Common myeloid progenitor, CD34-positive (primary cell): ENCODE measurements at places on chromosomes 2 and 18.

DNA sequence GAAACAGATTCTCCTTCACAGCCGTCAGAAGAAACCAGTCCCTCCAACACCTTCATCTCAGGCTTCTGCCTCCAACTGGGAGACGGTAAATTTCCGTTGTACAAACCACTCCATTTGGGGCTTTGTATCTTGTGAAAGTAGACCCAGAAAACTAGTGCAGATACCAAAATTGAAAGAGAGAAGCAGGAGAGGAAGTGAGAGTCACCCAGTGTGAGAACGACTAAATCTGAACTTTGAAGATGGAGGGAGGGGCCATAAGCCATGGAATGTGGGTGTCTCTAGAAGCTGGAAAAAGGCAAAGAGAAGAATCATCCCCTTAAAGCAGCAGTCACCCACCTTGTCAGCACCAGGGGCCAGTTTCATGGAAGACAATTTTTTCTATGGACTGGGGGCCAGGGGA, 88.3 kb upstream of the LRATD1 start:
- no peaks in the 10 kb centered on the region for H3K27me3 ChIP-seq
- no peaks in the 10 kb centered on the region for H3K4me1 ChIP-seq
- no peak overlapping the region for H3K27ac ChIP-seq
- no peak overlapping the region for H3K4me3 ChIP-seq
- DNase-seq = no peak

DNA sequence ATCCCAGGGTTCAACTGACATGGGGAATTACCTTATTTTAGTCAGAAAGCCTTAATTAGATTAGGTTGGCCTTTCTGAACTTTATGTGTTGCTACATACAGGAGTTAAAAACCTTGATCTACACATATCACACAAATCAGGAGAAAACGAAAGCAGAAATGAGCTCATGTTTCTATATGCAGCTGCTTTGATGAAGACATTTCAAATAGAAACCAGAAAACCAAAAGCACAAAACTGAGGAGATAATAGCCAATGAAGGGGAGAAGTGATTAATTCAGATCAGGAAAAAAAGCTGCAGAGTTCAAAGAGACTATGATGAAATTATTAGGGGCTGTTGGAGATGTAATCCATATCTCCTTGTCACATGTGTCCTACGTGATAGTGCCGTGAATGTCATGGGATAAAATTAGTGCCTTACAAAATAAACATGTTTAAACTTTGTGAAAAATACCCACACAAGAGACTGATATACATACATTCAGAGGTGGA, 255.0 kb downstream of the CAMKMT start:
- no peak overlapping the region for H3K27ac ChIP-seq
- no peak overlapping the region for H3K4me3 ChIP-seq
- no peaks in the 10 kb centered on the region for H3K36me3 ChIP-seq

DNA sequence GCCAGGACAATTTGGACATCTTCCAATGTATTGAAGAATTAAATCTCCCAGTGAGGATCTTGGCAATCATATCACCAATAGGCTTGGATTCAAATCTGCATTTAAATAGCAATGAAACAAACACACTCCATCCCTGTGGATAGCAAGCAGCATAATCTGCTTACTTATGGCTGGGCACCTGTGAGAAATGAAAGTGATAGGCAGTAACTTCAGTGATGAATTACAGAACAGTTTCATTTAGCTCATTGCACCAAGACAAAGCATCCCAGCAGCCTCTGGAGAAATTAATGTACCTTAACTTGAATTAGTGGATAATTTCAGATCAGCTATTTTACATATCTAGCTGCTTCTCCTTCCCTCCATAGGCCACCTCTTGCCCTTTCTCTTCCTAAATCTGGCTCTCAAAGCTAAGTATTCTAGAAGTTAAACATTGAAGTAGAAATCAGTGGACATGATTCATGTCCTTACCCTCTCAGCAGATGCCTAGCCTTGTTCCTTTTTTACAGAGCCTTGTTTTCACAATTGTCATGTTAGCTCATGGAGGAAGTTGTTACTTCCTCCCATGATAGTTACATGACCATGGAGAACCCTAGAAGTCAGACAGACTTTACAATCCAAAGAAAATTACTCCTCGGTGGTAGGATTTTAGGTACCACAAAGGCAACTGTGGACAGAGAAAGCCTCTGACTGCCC, 88.5 kb upstream of the TACR1 start:
- no peaks in the 10 kb centered on the region for H3K27me3 ChIP-seq
- no peaks in the 10 kb centered on the region for H3K4me1 ChIP-seq
- no peak overlapping the region for H3K4me3 ChIP-seq
- H3K36me3 ChIP-seq = no peaks in the 10 kb centered on the region
- DNase-seq = no peak
- no peak overlapping the region for H3K27ac ChIP-seq

- DNase-seq = no peak
- no peaks in the 10 kb centered on the region for H3K27me3 ChIP-seq
- no peak overlapping the region for H3K4me3 ChIP-seq
- no peaks in the 10 kb centered on the region for H3K36me3 ChIP-seq
Measured at GRCh38 chr2:220466251-220466691, 838.8 kb downstream of the SLC4A3 start.

DNA sequence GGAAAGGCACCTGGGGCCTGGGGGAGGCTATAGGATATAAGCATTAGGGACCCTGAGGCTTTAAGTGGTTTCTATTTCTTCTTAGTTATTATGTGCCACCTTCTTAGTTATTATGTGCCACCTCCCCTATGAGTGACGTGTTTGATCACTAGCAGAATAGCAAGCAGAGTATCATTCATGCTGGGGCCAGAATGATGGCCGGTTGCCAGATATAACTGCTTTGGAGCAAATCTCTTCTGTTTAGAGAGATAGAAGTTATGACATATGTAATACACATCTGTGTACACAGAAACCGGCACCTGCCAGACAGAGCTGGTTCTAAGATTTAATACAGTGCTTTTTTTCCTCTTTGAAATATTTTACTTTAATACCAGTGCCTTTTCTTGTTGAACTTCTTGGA, 29.4 kb downstream of the LIPG start:
- no peak for DNase-seq
- no peak overlapping the region for H3K27ac ChIP-seq
- no peaks in the 10 kb centered on the region for H3K4me1 ChIP-seq
- H3K27me3 ChIP-seq = peaks cover 3% of the 10 kb centered on the region
- no peaks in the 10 kb centered on the region for H3K36me3 ChIP-seq
- no peak overlapping the region for H3K4me3 ChIP-seq

DNA sequence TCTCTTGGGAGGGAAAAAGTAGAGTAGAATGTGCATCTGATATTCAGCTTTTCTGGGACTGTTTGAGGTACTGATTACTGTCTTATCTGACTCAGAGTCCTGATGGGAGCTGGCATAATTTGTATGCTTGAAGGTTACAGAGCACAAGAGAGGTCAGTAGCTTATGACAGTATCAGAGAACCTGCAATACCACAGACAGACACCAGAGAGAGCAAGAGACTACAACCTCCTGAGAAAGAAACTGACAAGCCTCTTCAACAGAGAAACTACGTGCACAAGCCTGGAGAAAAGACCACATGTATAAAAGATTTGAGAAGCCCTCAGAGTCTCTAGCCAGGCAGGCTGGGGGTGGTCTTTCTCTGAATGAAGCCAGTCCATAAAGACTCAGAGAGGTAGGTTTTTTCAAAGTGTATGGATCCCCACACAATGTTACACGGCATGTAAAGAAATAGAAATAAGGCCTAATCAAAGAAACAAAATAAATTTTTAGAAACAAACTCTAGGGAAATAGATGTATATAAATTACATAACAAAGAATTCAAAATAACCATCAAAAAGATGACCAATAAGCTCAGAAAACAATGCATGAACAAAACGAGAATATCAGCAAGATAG, 568.3 kb downstream of the LRRTM4 start:
- H3K27ac ChIP-seq = no peak overlapping the region
- no peaks in the 10 kb centered on the region for H3K27me3 ChIP-seq
- no peaks in the 10 kb centered on the region for H3K36me3 ChIP-seq
- peak; percentile 49 for DNase-seq
- H3K4me3 ChIP-seq = no peak overlapping the region

- H3K27me3 ChIP-seq = no peaks in the 10 kb centered on the region
- H3K4me1 ChIP-seq = peaks cover 2% of the 10 kb centered on the region
- H3K4me3 ChIP-seq = no peak overlapping the region
- no peaks in the 10 kb centered on the region for H3K36me3 ChIP-seq
Measured at GRCh38 chr2:100742277-100743254, 77.4 kb upstream of the NPAS2 start.

GRCh38 chr2:232410238-232410900, 3.7 kb downstream of the ALPG start:
- H3K4me1 ChIP-seq = peaks cover 6% of the 10 kb centered on the region
- no peaks in the 10 kb centered on the region for H3K27me3 ChIP-seq
- no peak for DNase-seq
- no peak overlapping the region for H3K4me3 ChIP-seq
- no peaks in the 10 kb centered on the region for H3K36me3 ChIP-seq

- no peaks in the 10 kb centered on the region for H3K27me3 ChIP-seq
- no peaks in the 10 kb centered on the region for H3K36me3 ChIP-seq
- H3K4me3 ChIP-seq = no peak overlapping the region
- DNase-seq = no peak
- no peaks in the 10 kb centered on the region for H3K4me1 ChIP-seq
Measured at GRCh38 chr2:158776231-158776630, 18.9 kb upstream of the DAPL1 start.

- no peak overlapping the region for H3K27ac ChIP-seq
- H3K4me1 ChIP-seq = peaks cover 21% of the 10 kb centered on the region
- no peaks in the 10 kb centered on the region for H3K36me3 ChIP-seq
- no peak overlapping the region for H3K4me3 ChIP-seq
Measured at GRCh38 chr2:239913636-239914417, 111.3 kb downstream of the NDUFA10 start.

DNA sequence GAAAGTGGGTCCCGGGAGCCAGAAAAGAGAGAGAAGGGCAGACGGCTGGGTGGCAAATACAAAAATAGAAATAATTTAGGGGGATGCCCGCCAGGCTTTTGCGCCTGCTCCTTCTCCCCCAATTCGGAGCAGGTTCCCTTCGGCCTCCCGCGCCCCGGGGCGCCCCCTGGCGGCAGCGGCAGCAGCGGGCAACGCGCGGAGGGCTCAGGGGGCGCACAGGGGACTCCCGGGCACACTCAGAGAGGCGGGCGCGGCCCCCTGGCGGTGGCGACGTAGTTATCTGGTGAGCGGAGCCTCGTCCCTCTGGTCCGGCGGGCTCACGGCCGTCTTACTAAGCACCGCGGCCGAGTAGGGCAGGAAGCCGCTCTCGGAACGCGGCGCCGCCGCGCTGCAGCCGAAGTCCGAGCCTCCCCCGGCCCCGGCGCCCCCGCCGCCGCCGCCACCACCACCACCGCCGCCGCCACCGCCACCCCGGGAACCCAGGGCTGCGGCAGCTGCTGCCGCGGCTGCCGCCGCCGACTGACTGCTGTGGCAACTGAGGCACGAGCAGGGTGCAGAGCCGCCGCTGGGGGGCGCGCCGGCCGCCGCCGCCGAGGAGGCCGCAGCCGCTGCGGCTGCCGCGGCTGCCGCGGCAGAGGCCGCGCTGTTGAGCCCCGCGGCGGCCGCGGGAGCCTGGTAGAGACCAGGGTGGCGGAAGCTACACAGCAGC, 3.8 kb downstream of the EVX2 start:
- peak; percentile 80 for DNase-seq
- H3K4me1 ChIP-seq = peaks cover 14% of the 10 kb centered on the region
- no peak overlapping the region for H3K27ac ChIP-seq
- no peaks in the 10 kb centered on the region for H3K36me3 ChIP-seq
- H3K27me3 ChIP-seq = peaks cover 94% of the 10 kb centered on the region

DNA sequence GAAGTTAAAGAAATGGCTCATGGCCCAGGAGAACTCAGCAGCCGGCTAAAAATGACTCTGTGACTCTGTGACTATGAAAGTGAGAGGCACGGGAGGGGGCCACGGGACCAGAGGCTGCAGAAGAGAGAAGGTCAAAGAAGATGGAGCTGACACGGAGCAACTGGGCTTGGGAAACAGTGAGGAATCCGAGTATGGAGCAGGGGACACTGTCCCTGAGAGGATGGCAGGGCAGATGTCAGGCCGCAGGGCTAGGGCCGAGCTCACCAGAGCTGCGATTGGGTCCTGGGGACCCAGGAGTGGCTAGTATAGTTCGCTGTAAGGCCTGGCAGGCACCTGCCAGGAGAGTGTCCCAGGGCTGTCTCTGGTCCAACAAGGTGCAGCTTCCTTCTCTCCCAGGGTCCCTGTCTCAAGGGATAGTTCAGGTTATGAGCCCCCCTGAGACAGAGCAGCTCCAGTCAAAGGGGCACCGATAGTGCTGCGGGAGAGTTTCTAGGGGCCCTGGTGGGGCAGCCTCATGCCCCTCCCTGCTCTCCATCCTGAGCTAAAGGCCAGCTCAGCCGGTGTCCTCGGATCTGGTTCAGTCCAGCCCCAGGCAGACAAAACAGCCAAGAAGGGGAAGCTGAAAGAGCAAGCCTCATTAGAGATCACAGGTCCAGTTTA, 42.7 kb downstream of the CIB4 start:
- H3K4me1 ChIP-seq = peaks cover 8% of the 10 kb centered on the region
- no peak overlapping the region for H3K27ac ChIP-seq
- peaks cover 5% of the 10 kb centered on the region for H3K27me3 ChIP-seq
- H3K4me3 ChIP-seq = no peak overlapping the region
- DNase-seq = peak; percentile 16

DNA sequence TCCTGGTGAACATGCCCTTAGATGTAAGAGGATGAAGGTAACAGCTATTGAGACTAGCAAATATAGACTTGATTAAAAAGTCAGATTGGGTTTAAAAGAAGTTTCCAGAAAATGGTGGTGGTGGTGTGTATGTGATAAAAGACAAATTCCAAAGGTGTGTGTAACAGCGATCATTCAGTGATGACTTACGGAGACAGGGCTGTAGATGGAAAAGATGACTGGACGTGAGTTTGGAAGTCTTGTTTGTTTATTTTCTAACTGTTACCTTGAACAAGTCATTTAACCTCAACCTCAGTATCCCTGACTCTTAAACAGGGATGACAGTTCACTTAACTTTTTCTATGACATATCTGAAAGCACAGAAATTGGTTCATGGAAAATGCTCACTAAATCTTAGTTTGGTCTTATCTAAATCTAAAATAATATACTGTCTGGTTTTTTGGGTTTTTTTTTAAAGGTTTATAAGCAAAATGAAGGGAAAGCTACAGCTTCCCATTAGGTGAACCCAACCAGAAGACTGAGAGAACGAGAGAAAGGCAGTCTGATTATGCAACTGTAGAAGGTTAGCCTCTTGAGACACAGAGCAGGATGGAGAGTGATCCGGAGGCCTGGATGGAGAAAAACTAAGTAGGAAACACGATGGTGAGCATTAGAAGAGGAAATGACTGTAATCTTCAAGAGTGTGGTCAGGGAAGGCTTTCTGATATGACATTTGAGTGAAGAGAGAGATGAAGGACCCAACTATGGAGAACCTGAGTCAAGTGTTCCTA, 71.9 kb downstream of the TCF4 start:
- peaks cover 1% of the 10 kb centered on the region for H3K4me1 ChIP-seq
- no peak overlapping the region for H3K27ac ChIP-seq
- DNase-seq = no peak
- H3K27me3 ChIP-seq = no peaks in the 10 kb centered on the region
- no peak overlapping the region for H3K4me3 ChIP-seq

- no peaks in the 10 kb centered on the region for H3K27me3 ChIP-seq
- no peak overlapping the region for H3K4me3 ChIP-seq
- H3K27ac ChIP-seq = no peak overlapping the region
- peak; percentile 1 for DNase-seq
- H3K4me1 ChIP-seq = no peaks in the 10 kb centered on the region
- H3K36me3 ChIP-seq = no peaks in the 10 kb centered on the region
Measured at GRCh38 chr2:39919511-39920306, 140.7 kb upstream of the THUMPD2 start.
